ENCODE measurements at places on chromosomes 16 and 17.

DNA sequence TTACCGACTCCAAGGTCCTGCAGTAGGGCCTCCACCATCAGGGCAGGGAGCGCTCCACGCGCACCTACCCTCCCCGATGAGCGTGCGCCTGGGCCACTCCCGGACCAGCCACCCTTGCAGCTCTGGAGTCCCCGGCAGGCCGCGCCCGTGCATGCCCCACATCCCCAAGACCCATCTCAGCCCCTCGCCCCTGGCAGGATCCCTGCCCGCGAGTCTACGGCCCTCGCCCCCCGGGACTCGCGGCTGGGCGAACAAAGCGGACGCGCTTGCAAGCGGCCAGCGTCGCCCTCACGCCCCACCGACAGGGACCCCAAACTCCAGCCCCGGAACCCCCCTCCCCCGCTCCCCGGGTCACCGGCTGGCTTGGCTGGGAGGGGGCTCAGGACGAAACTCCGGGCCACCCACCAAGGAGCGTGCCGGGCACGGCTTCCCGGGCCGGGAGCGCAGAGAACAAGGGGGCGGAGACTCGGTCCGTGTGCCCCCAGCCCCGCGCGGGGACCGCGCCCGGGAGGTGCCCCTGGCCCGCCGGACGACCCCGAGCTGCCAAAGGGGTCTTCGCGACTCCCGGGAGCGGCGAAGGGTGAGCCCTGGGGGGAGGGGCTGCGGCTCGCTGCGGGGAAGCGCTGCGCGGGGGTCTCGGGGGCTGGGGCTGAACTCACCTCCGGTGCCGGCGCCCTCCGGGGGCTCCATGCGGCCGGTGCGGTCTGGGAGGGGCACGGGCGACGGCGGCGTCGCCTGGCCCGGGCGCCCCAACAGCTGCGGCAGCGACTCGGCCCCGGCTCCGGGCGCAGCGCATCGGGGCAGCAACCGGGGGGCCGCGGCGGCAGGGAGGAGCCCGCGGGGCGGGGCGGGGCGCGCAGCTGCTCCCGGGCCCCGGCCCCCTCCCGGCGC, at the start of gene DBNDD1:
Gene DBNDD1, minus strand, starts transcription at position 805 of the 891 bp plus-strand sequence. Its CDS starts 115 bp downstream, at position 690.
- peak; percentile 68 for DNase-seq

GRCh38 chr16:82389956-82390650, 220.1 kb upstream of the MPHOSPH6 start:
- DNase-seq: no peak

DNA sequence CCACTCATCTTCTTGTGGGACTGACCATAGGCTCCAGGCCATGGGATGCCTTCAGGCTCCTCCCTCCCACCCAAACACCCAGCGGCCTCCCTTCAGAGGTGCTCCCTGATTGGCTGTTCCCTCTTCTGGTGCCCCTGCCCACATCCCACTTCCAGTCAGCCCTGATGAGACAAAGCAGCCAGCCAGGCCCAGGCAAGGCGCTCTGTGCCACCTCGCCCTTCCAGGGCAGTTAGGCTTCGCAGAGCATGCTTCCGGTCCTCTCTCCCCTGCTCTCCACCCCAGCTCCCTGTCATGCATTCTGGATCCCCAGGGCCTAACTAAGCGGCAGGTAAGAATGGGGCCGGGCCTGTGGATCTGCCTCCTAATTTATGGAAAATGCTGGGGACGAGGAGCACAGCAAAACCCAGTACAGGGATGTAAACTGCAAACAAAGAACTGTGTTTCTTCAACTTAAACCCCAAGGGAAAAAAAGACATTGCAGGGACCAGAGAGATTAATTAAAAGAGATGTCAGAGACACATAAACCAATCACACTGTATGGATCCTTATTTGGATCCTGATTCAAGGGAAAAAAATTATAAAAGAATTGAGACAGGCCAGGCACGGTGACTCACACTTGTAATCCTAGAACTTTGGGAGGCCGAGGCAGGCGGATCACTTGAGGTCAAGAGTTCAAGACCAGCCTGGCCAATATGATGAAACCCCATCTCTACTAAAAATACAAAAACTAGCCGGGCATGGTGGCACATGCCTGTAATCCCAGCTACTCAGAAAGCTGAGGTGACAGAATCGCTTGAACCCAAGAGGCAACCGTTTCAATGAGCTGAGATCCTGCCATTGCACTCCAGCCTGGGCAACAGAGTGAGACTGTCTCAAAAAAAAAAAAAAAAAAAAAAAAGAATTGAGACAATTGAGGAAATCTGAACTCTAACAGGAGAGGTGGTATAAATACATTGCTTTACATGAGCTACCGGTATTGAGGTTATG, 26.0 kb downstream of the ZDHHC7 start:
- no peak for DNase-seq

- DNase-seq: no peak
These were observed 127.9 kb upstream of the CPHXL start for GRCh38 chr16:75854152-75854551.

DNA sequence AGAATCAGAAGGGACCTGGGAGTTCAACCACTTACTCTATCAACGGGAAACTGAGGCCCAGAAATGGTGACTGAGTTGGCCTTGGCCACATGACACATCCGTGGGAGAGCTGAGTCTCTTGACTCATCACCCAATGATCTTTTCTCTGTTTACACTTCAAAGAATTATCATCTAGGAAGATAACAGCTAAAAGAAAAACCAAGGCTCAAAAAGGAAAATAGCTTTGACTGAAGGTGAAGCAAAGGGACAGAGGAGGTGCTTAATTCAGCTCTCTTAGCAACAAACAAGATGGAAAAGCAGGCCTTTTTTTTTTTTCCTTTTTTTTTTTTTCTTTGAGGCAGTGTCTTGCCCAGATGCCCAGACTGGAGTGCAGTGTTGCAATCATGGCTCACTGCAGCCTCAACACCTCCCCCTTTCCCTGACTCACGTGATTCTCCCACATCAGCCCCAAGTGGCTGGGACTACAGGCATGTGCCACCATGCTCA, 16.7 kb downstream of the ERCC4 start:
- peak; percentile 40 for DNase-seq

GRCh38 chr17:17172001-17172939, 33.9 kb downstream of the PLD6 start:
- DNase-seq: no peak

- no peak for DNase-seq
These were observed 29.3 kb downstream of the GLP2R start for GRCh38 chr17:9855036-9855435.

- DNase-seq: peak; percentile 91
These were observed 43.4 kb upstream of the PRSS54 start for GRCh38 chr16:58338205-58338604.
